AML-193 (cell line): ENCODE measurements at places on chromosomes 7 and 10.

- no peak for DNase-seq
Measured at GRCh38 chr7:19899529-19899928, 126.1 kb upstream of the TMEM196 start.

DNA sequence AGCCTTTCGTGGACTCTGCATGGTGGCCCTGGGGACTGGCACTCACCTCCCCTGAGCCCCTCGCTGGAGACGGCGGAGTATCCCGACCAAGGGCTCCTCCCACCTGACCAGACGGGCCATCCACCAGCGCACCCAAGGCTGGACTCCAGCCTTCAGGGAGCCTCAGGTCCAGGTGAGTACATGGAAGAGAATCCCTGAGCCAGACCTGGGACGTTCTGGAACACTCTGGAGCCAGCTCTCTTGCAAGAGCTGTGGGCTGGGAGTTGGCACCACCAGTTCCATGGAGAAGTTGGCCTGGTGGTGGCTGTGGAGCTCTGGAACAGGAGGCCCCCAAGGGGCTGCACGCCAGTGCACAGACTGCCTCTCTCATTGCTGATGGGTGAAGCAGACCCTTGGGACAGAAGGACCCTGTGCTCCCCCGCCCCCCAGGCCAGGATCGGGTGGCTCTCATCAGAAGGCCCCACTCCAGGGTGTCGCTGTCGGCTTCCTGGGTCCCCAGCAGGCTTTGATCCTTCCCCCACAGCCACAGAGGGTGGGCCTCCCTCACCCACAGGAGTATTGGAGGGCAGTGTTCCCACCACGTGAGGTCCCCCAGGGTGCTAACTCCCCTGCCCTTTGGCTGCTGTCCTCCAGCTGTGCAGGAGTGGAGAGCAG, 189.9 kb downstream of the EBF3 start:
- no peak for DNase-seq

DNA sequence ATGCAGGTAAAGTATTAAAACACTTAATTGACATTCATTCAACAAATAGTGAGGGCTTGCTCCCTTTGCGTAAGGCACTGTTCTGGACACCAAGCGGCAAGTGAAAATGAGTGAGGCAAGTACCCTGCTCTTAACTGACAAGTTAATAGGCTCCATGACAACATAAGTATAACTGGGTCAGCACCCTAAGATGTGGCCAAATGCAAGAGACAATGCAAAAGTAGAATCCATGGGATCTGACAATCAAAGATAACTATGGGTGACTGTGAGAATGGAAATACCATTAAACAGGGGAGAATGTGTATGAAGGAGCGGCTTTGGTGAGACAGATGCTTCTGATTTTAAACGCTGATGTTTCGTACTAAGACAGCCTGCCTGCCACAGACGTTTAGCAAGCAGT, 160.5 kb downstream of the RAPGEF5 start:
- no peak for DNase-seq

GRCh38 chr10:106992055-106992454, 172.5 kb downstream of the SORCS1 start:
- DNase-seq = no peak

GRCh38 chr7:22001345-22002004, 55.8 kb upstream of the CDCA7L start:
- peak; percentile 61 for DNase-seq

- DNase-seq = no peak
Measured at GRCh38 chr10:110407301-110408170, 90.2 kb upstream of the DUSP5 start.
